ENCODE measurements at places on chromosomes 1 and 21.

GRCh38 chr21:31282095-31282709, 61.9 kb downstream of the TIAM1 start:
- DNase-seq, result no peak

- DNase-seq, result no peak
Measured at GRCh38 chr1:11794446-11795237, 11.1 kb downstream of the MTHFR start.

GRCh38 chr1:187415065-187415464, 586.3 kb downstream of the PLA2G4A start:
- no peak for DNase-seq

DNA sequence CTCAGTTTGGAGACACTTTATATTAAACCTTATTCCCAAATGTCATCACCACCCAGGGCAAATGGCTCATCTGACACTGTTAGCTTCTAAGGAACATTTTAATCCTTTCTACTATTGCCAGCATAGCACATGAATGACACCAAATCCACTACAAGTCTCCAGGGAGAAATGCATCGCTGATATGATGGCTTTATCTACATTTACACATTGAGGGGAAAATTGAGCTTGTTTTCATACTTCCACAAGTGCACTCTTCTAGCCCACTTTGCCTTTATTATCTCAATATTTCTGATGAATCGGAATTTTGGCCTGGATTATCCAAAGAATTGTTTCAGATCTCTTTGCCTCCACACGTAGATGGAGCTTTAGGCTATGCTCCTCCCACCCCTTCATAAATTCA, 75.4 kb downstream of the RUNX1 start:
- no peak for DNase-seq

GRCh38 chr1:200699871-200700270, 30.2 kb upstream of the DDX59 start:
- DNase-seq, result no peak

DNA sequence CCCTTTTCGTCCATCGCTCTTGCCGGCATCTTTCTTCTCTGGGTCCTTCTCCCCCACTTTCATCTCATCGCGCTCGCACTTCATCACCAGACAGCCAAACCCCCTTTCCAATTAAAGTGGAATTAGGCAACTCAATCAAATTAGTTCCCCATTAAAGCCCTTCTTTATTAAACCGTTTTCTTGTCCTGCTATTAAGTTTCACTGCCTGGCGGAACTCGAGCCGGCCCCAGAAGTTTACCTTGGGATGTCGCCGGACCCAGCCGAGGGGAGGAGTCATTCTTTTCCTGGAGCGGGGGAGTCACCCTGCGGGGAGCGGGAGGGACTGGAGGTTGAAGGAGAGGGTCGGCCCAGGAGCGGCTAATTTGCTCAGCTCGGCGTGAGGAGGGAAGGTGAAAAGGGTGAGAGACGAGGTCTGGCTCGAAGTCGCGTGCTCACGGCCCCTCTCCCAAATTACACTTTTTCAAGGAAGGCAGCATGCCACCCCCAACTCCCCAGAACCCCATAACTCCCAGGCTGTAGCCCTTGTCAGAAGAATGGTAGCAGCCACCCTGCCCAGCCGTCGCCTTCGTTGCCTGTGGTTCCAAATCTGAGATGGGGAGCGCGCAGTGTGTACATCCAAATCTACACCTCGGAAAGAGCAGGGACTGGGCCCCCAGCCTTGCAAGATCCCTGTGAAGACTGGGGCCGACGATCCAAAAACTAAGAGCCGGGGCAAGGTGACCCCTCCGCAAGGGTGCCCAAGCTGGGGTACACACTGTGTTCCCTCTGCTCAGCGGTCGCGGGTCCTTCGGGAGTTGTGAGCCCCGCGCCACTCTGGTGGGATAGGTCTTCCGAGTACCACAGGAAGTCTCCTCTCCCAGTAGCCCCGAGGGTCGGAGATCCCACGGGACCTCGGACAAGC, 6.4 kb downstream of the DMRTA2 start:
- no peak for DNase-seq

GRCh38 chr21:16005996-16006395, 276.2 kb downstream of the USP25 start:
- no peak for DNase-seq

DNA sequence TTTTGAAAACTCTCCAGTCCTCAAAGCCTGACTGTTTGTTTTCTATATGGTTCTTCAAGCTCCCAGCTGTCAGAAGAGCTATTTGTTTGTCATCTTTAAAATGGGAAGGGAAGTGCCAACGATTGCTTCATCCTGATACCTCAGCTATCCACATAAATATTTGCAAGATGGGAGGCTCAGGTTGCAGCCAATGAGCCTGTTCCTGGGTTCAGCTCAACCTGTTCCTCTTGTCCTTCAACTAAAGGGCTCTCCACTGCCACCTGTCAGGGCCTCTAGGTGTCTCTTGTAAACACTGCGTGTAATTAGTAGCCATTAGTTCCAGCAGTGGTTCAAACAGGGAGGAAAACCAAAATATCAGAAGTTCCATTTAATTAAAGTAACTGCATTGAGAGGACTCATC, 445.1 kb downstream of the AJAP1 start:
- DNase-seq, result no peak

GRCh38 chr1:7298749-7299151, 472.3 kb upstream of the VAMP3 start:
- no peak for DNase-seq

GRCh38 chr1:188295157-188295556, 1466.4 kb downstream of the PLA2G4A start:
- DNase-seq, result no peak

- DNase-seq, result no peak
Measured at GRCh38 chr1:209434631-209435217, 148.8 kb upstream of the CAMK1G start.

DNA sequence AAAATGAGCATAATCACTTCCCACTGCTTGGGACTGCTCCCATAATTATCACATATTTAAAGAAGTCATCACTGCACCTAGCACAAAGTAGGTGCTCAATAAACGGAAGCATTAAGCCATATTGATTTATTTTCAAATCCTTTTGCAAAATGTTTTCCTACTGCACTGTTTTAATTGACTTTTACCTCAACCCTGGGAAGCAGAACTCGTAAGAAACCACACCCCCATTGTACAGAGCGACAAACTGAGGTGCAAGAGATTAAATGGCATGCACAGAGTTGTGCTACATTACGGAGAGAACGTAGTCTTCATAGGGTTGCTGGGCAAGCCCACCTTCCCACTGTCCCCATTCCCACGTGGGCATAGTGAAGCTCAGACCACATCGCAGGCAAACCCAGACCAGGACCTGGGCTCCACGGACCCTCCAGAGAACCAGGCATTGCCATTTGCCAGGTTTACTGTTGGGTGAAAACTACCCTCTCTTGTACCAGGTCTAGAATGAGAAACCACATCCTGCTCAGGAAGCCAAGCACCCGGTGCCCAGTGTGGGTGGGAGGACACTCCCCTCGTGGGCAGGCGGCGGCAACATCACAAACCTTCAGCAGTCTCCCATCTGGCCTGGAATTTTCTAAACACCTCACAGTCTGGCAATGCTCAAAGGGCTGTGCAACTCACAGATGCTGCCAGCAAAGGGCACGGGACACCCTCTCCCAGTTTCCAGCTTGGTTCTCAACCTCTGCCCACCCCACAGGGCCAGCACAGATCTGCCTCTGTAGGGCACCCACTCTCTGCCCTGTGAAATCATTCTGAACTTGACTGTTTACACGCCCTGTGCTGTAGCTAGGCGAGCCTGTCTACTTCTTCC, 8.2 kb downstream of the IFFO2 start:
- DNase-seq, result peak; percentile 62

DNA sequence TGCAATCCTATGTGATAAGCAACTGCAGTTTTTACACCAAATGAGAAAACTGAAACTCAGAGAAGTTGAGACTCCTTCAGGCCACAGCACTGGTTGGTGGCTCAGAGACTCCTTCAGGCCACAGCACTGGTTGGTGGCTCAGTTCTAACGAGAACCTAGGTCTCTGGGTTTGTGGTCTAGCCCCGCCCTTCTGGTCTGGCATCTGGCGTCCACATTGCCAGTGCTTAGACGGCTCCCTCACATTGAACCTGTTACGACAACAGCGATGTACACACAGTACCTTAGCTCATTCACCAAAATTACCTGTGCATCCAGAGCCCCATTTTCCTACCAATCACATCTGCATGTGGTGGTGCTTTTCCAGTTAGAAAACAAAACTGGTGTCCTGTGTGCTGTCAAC, 66.1 kb downstream of the NID1 start:
- peak; percentile 94 for DNase-seq

- no peak for DNase-seq
Measured at GRCh38 chr1:97159342-97159741, 437.8 kb downstream of the PTBP2 start.

GRCh38 chr1:31580513-31580870, 4.2 kb downstream of the TINAGL1 start:
- DNase-seq, result no peak

DNA sequence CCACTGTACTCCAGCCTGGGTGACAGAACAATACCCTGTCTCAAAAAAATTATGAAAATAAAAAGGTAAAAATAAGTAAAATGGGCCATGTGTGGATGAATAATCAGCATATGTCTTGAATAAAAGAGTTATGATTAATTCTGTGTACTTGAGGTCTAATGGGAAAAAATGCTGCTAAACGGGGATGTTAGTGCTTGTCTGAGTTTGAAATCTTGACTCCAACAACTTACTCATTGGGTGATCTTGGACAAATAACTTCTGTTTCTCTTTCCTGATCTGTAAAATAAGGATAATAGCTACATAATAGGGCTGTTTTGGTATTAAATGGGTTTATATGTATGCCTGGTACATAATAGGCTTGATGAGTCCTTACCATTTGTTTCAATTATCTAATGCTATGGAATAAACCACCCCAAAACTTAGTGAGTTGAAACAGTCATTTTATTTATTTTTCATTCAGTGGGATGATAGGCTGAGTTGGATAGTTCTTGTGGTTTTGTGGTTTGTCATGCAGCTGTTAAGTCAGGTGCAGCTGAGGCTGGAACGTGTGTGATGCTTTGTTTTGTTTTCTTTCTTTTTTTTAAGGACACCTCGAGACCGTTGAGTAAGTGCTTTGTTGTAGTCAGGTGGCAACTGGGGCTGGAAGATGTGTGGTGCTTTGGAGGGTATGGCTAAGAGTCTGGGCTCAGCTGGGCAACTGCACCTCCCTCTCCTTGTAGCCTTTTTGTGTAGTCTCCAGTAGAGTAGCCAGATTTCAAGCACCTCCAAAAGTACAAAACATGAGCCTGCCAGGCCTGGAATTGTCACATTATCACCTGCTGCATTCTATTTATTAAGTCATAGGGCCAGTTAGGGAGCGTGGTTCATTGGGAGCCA, 4.9 kb downstream of the MDM4 start:
- DNase-seq, result peak; percentile 80

DNA sequence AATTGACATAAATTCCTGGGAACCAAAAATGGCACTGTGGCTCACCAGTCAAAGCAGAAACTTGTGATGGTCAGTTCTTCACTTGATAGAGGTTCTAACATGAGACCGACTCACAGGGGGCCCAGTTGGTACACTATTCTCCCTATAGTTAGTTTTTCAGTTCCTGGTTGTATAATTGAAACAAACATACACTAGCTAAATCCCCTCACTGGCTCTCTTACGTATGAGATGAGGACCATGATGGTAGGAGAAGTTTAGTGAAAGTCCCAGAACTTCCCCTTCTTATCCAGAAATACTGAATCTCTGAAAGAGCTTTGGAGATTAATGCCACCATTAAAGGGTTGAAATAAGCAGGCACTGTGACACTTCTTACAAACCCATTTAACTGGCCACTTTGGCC, 2.8 kb upstream of the S100B start:
- DNase-seq, result no peak

- DNase-seq, result no peak
Measured at GRCh38 chr1:36557041-36558000, 74.6 kb upstream of the CSF3R start.

DNA sequence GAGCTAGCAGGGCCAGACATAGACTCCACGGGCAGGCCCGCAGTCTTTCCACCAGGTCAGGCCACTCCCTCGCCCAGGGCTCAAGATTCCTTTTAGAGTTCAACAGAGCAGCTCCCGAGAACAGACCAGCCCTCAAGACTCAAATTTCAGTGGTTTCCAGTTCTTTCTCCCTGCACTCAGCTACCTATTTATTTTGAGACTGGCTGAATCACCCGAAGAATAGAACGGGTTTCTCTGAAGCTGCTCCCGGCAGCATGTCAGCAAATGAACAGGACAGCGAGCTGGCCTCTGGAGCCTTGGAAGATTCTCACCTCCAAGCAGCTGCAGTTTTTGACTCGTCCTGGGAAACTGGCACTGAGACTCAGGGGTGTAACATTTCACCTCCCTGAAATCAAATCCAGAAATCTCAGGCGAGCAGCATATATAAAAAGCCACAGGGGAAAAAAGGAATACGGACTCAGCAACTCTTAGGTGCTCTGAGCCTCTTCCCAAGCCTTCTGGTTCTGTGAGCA, 177.9 kb downstream of the CLIC6 start:
- DNase-seq, result no peak

DNA sequence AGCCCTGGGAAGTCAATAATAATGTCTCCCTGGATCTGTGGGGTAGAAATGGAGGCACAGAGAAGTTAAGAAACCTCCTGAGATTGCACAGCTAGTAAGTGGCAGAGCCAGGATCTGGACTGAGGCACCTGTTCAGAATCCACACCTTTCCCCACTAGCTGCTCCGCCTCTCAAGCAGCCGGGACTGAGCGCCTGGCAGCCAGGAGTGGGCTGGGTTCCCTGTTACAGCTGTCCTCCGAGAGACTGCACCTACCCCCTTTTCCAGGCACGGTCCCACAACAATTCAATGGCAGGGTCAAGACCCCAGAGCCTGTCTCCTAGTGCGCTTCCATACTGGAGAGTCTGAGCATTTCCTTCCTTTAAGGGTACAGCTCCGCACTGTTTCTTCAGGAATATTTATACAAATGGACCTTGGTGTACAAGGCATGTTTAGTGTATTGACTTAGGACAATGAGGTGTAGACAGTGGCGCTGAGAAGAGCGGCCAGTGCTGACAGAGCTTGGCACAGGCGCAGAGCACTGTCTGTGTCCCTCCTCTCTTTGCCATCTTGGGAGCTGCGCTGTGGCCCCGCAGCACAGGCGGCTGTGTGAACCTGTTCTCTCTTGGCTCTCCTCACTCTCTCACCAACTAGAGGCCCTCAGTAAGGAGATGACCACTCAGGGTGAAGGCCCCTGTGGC, 24.4 kb downstream of the GRHL3 start:
- no peak for DNase-seq

GRCh38 chr1:235342039-235342438, 13.7 kb downstream of the GGPS1 start:
- no peak for DNase-seq

GRCh38 chr1:239977416-239977815, 114.3 kb upstream of the FMN2 start:
- no peak for DNase-seq

DNA sequence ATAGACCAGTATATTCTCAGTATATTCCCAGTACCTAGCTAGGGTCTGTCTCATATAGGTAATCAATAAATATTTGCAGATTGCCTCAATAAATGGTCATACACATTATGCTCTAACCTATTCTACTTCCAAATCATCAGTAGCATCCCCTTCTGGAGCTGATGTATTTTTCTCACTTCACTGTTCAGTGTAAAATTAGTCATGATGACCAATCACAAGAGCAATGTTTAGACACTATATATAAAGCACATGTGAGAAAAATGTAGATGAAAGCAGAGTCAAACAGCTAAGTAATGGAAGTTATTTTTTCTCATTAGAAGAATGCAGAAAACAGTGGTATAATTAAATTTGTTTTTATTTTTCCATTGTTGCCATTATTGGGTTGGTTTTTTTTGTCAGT, 34.7 kb downstream of the EPRS1 start:
- DNase-seq, result no peak

GRCh38 chr1:52601991-52602855, at the start of gene GPX7:
GPX7 (plus strand) TSS chr1:52602371; CDS start chr1:52602410, 39 bp downstream.
- DNase-seq, result peak; percentile 70

- DNase-seq, result no peak
Measured at GRCh38 chr1:92536980-92537884, 50.5 kb upstream of the GFI1 start.
